ENCODE measurements at places on chromosomes 12 and 14. TPM values are rescaled to one million over a fixed set of nuclear protein-coding genes. Genes with fewer than 3 reads are reported as not detected.

AKAP3 gene
- 1.7 TPM for total RNA-seq

SERPINA12 gene
- total RNA-seq, result not detected

CEBPE gene
- not detected for total RNA-seq

C1R gene
- 347 TPM for total RNA-seq

GLI1 gene
- 0.76 TPM for total RNA-seq

NANOG gene
- not detected for total RNA-seq

TRPV4 gene
- 1.4 TPM for total RNA-seq

TAMALIN gene
- total RNA-seq, result 2.7 TPM

MIP gene
- total RNA-seq, result 0.13 TPM

KLHL33 gene
- 0.03 TPM for total RNA-seq

PROX2 gene
- not detected for total RNA-seq

TSPAN19 gene
- total RNA-seq, result not detected

CACNA1C gene
- total RNA-seq, result 10.0 TPM

CCDC196 gene
- total RNA-seq, result not detected

DIO3 gene
- 1.1 TPM for total RNA-seq

DHH gene
- total RNA-seq, result 0.07 TPM

SLCO1B1 gene
- total RNA-seq, result not detected

BATF gene
- total RNA-seq, result 0.26 TPM

CKAP4 gene
- 454 TPM for total RNA-seq

PRKD1 gene
- 40.5 TPM for total RNA-seq

PLEKHD1 gene
- 0.07 TPM for total RNA-seq

CBLN3 gene
- total RNA-seq, result 4.2 TPM

ACOT6 gene
- not detected for total RNA-seq

C14orf132 gene
- total RNA-seq, result 20.6 TPM

LRTM2 gene
- not detected for total RNA-seq

GLTP gene
- 52.2 TPM for total RNA-seq

RHEBL1 gene
- 0.59 TPM for total RNA-seq

CDH24 gene
- 5.1 TPM for total RNA-seq

SMOC1 gene
- 12.9 TPM for total RNA-seq

ACRBP gene
- total RNA-seq, result 0.26 TPM

TSHR gene
- total RNA-seq, result not detected

KRT6C gene
- total RNA-seq, result not detected

LRIG3 gene
- 29.3 TPM for total RNA-seq

PMCH gene
- total RNA-seq, result 0.30 TPM

PLBD1 gene
- total RNA-seq, result 0.86 TPM

CLMN gene
- 1.6 TPM for total RNA-seq
